Liver (tissue), 10 donors: ENCODE measurements at places on chromosomes 6 and 20. TPM values are rescaled to one million over a fixed set of nuclear protein-coding genes. Genes with fewer than 3 reads are reported as not detected.

Gene LY6G6F
- not detected for polyA plus RNA-seq

Gene RFX6
- not detected for polyA plus RNA-seq

Gene RAB44
- polyA plus RNA-seq, result 0.02 TPM

Gene RAB32
- polyA plus RNA-seq, result 31.2 TPM

Gene ZFP57
- polyA plus RNA-seq, result not detected

Gene ADGB
- polyA plus RNA-seq, result not detected

Gene FLRT3
- polyA plus RNA-seq, result 5.1 TPM

Gene NCOA5
- polyA plus RNA-seq, result 7.0 TPM

Gene ANGPT4
- 0.07 TPM for polyA plus RNA-seq

Gene LAMA5
- 13.9 TPM for polyA plus RNA-seq

Gene CPXM1
- polyA plus RNA-seq, result 0.23 TPM

Gene SPDEF
- polyA plus RNA-seq, result not detected

Gene HUS1B
- not detected for polyA plus RNA-seq

Gene PGBD1
- polyA plus RNA-seq, result 0.74 TPM

Gene GJA10
- polyA plus RNA-seq, result not detected

Gene COX7A2
- 583 TPM for polyA plus RNA-seq

Gene PSMF1
- 77.0 TPM for polyA plus RNA-seq
